ENCODE measurements at places on chromosomes 4 and X.

GRCh38 chrX:122788216-122788615, 395.9 kb upstream of the GRIA3 start:
- DNase-seq = no peak

DNA sequence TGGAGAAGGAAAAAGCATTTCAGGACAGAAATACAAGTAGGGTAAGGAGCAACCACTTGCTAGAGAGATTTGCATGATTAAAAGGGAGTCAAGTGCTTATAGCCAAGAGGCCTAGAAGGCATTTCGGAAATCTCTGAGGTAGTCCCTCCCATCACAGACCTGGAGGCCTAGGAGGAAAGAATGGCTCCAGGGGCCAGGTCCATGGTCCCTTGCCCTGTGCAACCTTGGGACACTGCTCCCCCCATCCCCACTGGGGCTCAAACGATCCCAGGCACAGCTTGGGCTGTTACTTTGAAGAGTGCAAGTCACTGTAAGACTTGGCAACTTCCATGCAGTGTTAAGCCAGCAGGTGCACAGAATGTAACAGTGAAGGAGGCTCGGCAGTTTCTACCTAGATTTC, 51.2 kb upstream of the FBXW7 start:
- no peak for DNase-seq

DNA sequence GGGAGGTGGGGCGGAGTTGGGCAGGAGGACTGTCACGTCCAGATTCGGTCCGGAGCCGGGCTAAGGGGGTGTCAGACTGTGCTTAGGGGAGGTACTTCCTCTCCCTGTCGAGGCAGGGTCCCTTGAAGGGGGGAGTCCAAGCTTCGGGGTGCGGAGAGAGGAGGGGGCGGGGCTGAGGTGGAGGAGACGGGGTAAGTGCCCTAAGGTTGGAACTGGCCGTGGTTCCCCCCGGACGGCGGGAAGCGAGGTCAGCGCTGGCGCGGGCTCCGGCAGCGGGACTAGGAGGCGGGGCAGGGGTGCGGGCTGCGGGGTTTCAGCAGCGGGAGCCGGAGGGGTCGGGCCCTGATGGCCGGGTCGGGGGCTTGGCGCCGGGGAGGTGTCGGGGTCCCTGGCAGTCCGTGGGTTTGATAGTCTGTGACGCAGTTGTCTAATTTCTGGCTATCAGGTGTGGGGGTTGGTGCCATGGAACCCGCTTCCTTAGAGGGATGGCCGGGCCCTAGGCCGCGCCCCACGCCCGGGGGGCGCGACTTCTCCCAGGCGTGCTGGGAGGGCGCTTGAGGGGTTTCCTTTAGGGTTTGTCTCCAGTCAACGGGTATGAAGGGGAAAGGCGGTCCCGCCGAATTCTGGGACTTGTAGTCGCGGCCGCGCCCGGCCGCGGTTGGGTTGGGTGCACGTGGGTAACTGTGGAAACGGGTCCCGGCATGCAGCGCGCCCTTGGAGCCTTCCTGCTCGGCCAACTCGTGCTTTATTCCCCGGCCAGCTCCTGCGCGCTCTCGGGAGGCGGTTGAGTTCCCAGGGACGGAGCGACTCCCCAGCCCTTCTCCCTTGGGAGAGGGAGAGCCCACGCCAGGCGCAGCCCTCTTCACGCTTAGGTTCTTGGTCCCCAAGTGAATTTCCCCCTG, 1.5 kb downstream of the DCUN1D4 start:
- DNase-seq = peak; percentile 67

DNA sequence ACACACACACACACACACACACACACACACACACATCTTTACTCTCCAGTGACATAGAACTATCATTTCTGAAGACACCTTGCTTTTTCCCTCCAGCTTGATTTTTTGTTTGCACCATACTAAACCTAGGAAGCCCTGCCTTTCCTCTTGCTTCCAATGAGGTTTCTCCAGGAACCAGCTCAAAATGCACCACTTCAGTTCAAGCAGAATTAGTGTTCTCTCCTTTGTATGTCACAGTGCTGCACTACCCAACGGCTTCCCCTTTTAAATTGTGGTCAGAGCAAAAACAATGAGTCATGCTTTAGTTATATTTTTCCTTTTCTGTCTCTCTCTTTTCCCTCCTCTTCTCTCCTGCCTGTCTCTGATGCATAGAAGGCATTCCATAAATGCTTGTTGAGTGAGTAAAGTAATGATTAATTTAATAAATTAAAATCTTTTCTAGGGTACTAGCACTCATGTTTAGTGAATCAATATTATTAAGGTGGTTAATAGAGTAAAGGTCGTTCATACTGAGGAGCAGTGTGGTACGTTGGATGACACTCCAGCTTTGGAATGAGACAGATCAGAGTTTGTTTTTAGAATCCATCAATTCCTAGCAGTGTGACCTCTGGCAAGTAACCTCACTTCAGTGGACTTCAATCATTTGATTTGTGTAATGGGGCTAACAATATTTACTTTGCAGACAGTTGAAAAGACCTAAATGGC, 5.9 kb downstream of the RTL3 start:
- DNase-seq = peak; percentile 43

GRCh38 chr4:40122941-40123340, 66.3 kb downstream of the N4BP2 start:
- no peak for DNase-seq

GRCh38 chr4:13455411-13455810, 28.7 kb downstream of the RAB28 start:
- no peak for DNase-seq

DNA sequence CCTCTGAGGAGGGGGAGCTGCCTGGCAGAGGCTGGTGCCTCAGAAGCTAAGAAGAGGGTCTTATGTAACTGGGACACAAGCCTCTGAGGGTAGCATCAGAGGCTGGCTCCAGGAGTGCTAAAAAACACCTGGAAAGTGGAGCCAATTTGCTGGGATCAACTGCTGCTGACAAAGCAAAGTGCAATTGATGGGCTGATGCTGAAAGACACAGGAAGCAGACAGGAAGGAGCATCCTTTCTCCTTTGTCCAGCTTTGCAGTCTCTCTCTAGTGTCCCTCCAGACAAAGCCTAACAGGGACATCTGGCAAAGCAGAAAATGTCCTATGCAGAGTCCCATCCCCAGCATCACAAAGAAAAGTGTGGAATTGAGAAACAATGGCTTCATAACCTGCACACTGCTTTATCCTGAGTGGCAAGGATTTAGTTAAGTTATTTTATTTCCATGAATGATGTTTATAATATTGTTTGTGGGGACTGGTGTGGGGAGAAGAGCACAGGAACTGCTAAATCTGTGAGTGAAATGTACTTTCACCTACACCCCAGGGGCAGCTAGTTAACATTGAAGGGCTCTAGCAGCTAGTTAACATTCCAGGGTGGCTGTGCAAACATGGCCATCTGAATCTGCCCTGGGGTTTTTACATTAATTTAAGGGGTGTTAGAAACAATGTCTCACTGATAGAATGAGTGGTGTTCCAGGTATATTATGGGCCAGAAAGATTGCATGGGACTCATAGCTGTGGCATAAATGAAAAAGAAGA, 25.6 kb upstream of the MBTPS2 start:
- DNase-seq = no peak

GRCh38 chrX:42098900-42099299, 175.5 kb upstream of the CASK start:
- DNase-seq = no peak

DNA sequence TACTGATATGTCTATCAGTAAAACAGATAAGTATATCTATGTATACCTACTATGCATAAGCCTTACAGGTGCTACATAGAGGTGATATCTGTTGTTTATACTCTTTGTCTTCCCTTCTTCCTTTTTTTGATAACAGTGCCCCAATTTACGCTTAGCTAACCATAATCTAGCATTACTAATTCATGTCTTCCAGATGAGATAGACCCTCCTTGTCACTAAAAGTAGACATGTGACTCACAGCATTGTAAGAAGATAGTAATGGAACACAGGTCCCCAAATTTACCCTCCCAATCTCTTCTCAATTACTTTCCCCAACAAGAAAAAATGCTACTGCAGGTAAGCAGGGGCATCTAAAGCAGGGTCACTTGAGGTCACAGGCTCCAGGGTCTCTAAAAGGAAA, 7.9 kb upstream of the NFKB1 start:
- DNase-seq = no peak

All from HTR-8/SVneo (cell line).